NCI-H345 (cell line): ENCODE measurements at places on chromosomes 2 and 18.

- DNase-seq, result no peak
These were observed 114.1 kb downstream of the ALPK2 start for GRCh38 chr18:58514773-58515172.

DNA sequence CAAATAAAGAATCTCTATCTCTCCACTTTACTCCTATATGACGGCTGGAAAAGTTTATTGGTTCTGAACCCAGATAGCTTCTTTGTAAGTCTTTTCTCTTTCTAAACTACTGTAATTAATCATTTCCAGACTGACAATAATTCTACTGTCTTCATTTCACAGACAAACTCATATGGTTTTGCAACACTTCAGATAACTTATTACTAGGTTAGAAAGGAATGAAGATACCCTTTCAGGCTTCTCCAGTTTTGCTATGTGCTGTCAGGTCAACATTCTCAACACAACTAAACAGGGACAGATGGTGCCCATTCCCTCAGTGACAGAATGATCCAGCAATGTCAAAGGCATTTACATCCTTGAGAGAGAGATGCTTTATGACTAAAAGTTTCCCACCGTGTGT, 198.5 kb upstream of the ITGA4 start:
- DNase-seq, result no peak

DNA sequence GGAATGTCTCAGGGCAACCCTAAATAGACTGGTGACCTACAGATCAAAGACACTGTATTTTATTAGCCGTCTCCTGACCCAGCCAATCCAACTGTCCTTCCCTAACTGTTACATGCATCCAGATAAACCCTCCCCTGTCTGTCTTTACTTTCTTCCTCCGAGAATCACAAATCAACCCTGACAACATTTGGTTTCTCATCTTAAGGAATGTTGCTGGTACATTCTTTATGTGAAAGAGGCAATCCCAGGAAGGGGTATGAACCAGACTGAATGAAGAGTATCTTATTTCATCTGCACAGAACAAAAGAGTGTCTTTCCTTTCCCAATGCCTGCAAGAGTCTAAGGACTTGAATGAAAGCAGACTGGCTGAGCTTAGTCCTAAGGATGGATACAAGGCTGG, 113.9 kb upstream of the LTBP1 start:
- DNase-seq, result no peak

DNA sequence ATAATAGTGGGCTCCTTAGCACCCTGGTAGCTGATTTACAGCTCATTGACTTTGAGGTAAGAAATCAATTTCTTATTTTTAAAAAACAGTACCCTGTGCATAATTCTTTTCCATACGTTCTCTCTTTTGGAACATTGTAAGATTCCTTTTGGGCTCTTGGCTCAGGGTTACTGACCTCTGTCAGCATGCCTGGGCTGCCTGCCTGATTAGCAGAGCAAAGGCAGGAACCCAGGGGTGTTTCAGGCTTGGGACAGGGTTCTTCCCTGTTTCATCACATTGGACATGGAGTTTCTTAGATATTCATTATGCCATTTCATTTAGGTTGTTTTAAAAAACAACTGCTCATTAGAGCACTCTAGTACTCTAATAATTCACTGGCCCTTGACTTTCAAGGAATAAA, 73.8 kb upstream of the ITM2C start:
- DNase-seq, result no peak

DNA sequence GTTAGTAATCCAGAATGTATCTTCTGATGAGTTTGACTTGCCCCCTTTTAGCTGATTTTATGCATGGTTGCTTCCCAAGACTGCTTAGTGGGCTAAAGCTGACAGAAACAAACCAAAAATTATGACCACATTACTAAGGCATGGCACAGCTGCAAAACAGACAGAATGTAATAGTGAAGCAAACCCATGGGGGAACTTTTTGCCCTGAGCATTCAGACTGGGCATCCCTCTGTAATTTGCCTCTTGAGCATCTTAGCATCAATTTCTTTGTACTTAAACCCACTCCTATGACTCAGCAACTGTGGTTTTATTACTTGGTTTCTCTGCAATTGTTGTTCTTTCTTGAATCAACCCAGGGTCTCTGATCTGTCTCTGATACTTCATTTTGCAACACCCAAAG, 487.3 kb upstream of the DCC start:
- no peak for DNase-seq

- no peak for DNase-seq
These were observed 323.6 kb upstream of the TNP1 start for GRCh38 chr2:217183471-217183870.

DNA sequence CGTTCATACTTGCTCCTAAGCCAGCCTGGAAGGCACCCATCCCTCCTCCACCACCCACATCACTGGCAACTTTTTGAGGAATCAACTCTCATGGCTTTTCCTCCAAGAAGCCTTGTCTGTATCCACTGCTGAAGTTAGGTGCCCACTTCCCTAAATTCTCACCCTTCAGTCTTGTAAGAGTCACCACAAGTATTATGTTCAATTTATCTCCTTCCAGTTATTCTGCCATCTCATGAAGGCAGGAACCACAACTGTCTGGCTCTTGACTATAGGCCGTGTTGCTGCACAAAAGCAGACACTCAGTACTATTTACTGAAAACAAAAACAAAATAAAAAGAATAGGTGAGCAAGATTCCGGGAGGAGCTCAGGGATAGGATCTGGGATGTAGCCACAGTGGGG, 234.8 kb downstream of the CYRIA start:
- no peak for DNase-seq

- DNase-seq, result no peak
These were observed 40.6 kb upstream of the PGAP1 start for GRCh38 chr2:196967116-196967515.

DNA sequence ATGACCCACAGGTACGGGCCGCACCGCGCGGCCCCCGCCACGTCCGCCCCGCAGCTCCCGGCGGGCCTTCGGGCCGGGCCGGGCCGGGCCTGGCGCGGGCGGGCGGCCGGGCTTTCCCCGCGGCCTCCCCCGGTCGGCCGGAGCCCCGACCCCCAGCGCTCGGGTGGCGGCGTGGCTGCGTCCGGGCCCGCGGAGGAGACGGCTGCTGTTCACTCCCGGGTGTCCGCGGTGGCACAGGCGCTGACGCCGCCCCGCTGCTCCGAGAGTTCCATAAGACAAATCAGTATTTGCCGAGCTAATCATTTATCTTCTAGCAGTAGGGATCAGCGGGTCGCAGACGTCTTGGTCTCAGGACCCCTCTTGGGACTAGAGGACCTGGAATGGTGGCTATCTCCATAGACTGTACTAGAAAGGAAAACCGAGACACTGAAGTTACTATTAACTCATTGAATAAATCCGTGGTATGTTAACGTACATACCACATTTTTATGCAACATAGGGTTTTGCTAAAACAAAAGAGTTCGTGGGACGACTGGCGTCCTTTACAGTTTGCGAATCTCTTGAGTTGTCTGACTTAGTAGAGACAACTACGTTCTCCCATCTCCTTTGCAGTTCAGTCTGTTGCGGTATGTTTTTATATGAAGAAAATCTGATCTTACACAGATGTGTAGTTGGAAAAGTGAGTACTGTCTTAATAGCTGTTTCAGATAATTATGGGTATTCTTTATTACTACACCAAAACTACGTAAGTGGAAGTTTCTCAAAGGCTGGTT, 500 bp downstream of the LIMS1 start:
- peak; percentile 39 for DNase-seq

DNA sequence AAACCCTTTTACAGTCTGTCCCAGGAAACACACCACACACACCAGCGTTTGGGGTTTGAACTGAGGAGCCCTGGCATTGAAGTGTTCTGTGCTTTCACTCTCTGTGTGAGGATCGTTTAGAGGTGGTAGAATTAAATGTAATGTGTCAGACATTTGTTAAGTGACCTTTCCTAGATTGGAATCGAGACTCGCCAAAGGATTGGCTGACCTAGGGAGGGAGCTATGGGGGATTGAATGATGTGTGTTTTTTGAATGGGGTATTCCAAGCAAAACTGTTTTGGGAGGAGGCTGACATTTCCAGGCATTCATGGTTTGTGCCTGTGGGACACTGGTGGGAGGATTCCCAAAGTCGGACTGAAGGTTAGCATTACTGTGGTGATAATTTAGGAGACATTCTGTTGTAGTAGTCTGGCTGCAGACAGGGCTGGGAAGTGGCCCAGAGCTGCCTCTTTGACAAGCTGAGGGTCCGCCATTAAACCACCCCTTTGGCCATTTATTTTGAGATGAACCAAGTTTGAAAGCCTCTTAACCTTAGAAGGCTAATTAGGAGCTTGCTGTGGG, 1.7 kb downstream of the MYO1B start:
- no peak for DNase-seq

GRCh38 chr2:66498289-66498975, 63.5 kb downstream of the MEIS1 start:
- DNase-seq, result no peak

- DNase-seq, result no peak
These were observed 33.6 kb downstream of the GTF2A1L start for GRCh38 chr2:48651158-48651790.

- no peak for DNase-seq
These were observed 7.0 kb downstream of the SLC35F6 start for GRCh38 chr2:26770986-26771586.

- DNase-seq, result peak; percentile 35
These were observed 1454.4 kb upstream of the CELF4 start for GRCh38 chr18:39019989-39020388.

- no peak for DNase-seq
These were observed 107.7 kb upstream of the KYNU start for GRCh38 chr2:142769761-142770160.

- no peak for DNase-seq
These were observed 42.1 kb downstream of the DDX18 start for GRCh38 chr2:117856415-117857210.

- DNase-seq, result no peak
These were observed 60.7 kb downstream of the INPP4A start for GRCh38 chr2:98505311-98505808.

DNA sequence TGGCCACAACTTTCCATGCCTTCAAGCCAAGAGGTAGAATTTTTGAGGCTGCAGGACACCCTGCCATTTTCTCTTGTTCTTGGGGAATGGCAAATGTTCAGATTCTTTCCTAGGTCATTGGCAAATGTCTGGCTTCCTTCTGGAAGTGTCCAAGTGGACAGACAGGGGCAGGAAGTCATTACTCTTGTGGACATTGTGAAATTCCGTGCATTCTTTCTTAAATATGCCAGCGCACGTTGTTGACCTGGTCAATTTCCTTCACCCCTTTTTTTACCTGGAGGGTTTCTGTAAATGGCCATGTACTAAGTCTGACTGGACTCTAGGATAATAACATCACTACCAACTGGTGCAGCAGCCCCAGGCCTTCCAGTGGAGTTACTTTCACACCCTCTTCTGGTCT, 13.9 kb downstream of the ASB18 start:
- DNase-seq, result no peak

DNA sequence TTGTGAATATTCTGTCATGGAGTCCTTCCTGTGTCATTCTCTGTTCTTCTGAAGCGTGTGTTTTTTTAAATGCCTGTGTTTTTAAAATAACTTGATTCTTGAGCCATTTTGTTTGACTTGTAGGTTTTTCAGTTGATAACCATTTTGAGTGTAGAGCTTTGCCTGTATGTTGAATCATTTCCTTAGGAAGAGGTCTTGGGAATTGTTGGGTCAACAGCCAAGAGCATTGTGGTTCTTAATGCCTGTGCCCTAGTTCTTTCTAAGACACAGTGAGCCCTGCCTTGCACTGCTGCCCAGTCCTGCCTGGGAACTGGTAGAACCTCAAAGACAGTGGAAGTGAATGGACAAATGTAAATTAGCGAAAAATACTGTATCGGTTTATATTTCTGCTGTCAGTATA, 25.9 kb downstream of the RAB12 start:
- DNase-seq, result no peak

GRCh38 chr2:61380056-61380881, 90.6 kb downstream of the USP34 start:
- DNase-seq, result no peak

DNA sequence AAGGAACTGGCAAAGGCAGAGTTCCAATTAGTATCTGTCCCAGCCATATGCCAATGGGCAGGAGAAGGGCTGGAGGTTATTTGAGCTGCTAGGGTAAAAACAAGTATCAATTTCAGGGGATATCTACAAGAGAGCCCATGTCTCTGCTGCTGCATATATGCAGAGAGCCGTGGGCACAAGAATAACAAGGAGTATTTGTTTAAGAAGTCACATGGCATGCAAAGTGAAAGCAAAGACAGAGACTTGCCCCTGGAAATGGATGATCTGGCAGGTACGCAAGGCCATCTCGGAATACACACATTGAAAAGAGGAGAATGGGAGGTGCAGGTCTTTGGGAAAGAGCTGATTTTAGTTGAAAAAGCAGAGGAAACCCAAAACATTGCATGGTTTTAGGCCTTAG, 170.6 kb downstream of the EVA1A start:
- no peak for DNase-seq

DNA sequence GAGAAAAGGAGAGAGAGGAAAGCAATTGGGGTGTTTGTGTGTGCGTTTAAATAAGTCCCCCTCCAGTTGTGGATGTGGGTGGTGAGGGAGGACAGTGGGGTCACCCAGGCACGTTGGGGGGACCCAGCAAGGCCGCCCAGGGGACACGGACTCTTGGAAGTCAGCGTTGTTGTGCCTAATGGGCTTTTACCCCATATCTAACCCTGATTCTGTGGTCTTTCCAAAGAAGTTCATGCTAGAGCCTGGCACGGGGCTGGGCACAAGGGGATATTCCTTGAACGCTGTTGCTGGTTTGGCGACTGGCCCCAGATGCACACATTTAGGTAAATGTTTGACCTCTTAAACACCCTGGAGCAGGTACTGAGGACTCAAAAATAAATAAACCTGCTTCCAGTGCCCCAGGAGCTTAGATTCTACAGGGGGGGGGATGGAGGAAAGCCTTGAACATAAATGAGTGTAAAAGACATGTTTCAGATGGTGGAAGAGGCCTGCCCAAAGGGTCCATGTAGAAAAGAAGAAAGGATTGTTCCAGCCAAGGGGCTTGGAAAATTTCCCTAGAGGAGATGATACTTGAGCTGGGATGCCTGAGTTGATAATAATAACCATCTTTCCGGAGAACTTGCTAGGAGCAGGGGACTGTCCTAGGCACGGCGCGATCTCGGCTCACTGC, 97.7 kb upstream of the SIX3 start:
- no peak for DNase-seq
